Activated CD4-positive, alpha-beta T cell treated with anti-CD3 and anti-CD28 coated beads, Interleukin-2, amount 50 U/mL, for 48 hours (primary cell): ENCODE measurements at places on chromosomes 6 and 20.

DNA sequence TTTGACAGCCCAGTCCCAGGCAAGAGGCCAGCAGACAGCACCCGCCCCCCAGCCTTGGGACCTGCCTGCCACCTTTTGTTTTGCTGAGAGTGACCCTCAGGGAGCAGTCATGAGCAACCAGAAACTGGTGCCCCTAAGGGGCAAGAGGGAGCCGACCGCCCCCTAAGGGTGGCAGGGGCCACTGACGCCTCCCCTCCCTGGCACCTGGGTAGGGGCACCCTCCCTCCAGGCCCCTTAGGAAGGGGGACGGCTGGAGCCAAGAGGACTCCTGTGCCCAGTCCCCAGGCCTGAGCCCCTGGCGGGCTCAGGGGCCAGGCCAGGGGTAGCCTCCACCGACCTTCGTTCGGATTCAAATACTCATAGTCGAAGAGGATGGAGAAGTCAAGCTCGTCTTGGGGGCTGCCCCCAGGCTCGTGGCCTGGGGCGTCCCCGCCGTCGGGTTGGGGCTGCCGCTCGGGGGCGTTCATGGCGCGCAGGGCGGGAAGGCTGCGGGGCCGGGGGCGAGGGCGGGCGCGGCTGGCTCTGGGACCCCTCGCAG, 417 bp downstream of the NFATC2 start:
- peak; percentile 59 for DNase-seq

- DNase-seq = no peak
These were observed 597.1 kb downstream of the KIF16B start for GRCh38 chr20:15976047-15976736.

DNA sequence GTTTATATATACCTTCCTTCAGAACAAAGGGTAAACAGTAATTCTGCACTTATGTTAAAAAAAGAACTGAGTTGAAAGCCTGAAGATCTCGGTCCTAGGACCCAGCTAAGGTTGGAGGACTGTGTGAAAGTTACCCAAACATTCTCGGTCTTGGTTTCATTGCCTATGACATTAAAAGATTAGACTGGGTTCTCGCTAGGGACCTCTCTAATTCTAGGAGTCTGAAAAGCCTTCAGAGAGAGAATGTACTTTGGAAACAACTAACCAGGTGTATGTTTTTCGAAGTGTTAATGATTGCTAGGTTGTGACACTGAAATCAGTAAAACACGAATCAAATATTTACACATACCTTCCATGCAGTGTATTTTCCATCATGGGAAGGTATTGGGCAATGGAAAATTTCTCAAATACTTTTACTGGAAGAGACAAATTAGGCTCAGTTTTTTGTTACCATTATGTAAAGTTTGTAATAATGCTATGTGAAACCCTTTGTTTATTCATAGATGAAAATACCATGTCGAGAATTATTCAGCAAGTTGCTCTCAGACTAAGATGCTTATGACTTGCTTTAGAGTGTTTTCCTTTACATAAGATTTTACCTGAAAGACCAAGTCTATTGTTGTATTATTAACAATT, 113.7 kb upstream of the LOC128125822 start:
- no peak for DNase-seq

DNA sequence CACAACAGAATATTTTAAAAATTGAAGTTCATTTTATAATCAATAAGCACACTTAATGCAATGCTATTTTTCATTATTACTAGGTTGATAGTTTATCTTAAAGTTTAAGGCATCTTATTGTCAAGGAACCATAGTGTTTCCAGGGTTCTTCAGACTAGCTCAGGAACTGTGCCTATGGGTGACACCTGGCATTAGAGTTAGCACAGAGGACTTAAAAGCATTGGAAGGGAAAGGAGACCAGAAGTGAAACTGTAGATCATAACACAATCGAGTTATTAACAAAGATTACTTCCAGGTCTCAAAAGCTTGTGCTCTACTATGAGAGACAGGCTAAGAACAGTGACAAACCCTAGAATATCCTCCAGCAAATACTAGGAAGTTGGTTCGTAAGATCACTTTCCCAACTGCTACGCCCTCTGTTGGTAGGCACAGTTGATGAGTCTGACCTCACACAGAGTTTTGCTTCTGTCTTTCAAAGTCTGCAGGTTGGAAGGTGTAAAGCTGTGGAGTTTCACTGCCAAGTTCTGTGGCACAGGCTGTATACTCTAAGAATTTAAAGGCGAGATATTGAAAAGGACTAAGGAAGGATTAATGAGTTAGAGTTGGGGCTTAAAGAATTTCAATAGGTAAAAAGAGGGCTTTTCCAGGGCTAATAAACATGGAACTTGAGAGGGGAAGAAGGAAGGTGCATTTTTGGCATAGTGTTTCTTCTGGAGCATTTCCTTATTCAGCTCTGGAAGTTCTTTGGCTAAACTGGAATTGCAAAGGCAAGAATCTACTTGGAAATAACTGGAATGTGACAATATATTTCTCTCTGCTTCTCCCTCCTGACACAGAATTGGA, 531.3 kb upstream of the JAG1 start:
- DNase-seq = peak; percentile 2

- no peak for DNase-seq
These were observed 5.9 kb downstream of the WASF1 start for GRCh38 chr6:110173506-110174132.

GRCh38 chr6:107413966-107414645, 45.3 kb downstream of the PDSS2 start:
- DNase-seq = no peak

GRCh38 chr6:47633141-47633540, 65.2 kb upstream of the ADGRF4 start:
- no peak for DNase-seq

- no peak for DNase-seq
These were observed 824 bp upstream of the SCRT2 start for GRCh38 chr20:676315-676937.

DNA sequence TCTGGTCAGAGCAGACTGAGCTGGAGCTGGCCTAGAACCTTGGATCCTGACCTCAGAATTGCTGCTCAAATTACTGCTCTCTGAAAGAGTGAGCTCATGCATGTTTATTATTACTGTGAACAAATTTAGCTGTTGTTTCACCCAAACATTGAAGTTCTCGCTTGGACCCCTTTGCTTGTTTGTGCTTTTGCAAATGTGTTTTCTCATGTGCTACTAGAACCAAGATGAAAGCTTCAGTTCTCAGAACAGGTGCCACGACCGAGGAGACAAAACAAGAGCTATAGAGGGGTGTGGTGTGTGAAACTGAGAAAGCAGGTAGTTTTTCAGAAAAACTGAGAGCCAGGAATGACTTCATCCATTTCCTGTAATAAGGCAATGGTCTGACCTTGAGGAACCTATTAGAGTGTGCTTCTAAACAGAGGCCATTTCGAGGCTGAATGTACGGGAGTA, 50.0 kb upstream of the ESR1 start:
- no peak for DNase-seq

- no peak for DNase-seq
These were observed 74.7 kb downstream of the SLC23A2 start for GRCh38 chr20:4926531-4927156.

- no peak for DNase-seq
These were observed 75.4 kb downstream of the PERP start for GRCh38 chr6:138031850-138032249.

DNA sequence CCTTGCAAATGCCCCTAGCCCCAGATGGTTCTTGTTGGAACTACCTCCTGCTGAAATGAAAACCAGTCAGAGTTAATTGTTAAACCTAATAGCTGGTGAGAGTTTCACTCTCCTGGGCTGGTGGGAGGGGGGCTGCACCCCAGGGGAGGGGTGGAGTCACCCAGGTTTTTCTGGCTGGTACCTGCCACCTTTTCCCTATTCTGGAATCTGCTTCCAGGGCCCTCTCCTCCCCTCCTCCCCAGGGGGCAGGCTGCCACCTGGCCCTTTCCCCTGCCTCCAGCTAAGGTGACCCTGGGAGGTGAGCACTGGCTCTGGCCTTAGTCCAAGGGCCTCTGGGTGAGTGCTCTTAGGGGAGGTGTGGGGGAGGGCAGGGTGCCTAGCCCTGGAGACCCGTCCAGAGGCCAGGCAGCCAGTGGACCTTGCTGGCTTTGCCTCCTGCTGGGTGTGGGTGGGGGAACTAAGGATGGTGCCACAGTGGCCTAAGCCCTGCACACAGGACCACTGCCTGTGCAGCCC, 48.8 kb upstream of the EPB41L1 start:
- DNase-seq = no peak

DNA sequence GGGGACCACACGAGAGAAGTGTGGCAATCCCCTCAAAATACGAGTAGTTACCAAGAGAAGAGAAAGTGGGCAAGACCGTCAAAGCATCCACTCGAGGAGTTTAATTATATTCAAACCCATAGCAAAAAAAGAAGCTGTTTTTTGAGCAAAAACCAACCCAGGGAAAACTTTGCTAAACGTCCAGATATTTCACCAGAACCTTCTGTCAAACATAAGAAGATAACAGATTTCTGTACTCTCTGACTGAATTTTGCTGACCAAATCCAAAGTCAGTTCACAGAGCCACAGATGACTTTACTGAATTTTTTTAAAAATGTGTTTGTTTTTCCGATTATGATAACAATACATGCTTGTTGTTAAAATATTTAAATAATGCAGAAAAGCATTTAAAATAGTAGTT, 145.6 kb upstream of the PTPN1 start:
- DNase-seq = no peak

GRCh38 chr6:138011413-138011812, 95.8 kb downstream of the PERP start:
- no peak for DNase-seq

DNA sequence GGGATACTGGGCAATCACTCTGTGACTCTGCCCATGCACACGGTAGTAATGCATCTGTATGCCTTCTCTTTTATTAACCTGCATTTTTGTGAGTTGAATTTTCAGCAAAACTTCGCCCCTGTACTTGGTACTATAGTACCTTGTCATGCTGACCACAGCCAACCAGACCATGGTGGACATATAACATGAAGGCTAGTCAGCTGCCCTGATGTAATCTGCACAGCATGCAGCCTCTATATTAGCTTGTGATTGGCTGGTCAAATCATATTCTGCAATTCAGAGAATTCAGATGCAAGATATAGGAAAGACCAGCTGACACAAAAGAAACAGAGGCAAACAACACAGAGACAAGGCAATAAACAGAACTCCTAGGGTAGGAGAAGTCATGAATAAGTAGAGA, 200.9 kb upstream of the JARID2 start:
- DNase-seq = no peak

DNA sequence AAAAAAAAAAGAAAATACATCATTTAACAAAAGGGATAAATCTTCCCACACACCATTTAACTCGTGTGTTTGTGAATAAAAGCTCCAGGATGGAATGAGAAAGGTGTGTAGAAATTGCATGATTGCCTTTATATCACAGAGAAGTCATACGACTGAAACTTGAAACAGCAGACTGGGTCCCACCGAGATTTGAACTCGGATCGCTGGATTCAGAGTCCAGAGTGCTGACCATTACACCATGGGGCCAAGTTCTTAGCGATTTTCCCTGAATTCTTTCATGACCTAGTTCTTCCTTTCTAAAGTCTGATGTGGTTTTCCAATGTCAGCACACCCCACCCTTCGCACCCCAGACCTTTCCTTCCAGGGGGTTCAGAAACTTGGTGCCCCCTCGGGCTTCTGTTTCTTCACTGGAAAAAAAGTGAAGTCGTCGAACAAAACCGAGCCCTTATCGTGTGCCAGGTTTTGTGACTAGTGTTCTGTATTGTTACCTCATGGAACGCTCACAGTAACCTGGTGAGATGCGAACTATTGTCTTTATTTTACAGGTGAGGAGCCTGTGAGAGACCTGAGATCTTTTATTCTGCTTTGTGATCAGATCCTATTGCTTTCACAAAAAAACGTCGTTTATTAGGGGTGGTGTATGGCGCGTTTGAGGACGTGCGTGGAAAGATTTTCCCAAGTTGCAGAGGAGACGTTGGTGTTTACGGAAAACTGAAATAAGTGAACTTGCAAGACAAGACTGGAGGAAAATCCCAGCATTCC, 120.8 kb downstream of the OR2B2 start:
- DNase-seq = peak; percentile 58

GRCh38 chr20:63484651-63485403, 12.4 kb upstream of the KCNQ2 start:
- no peak for DNase-seq

DNA sequence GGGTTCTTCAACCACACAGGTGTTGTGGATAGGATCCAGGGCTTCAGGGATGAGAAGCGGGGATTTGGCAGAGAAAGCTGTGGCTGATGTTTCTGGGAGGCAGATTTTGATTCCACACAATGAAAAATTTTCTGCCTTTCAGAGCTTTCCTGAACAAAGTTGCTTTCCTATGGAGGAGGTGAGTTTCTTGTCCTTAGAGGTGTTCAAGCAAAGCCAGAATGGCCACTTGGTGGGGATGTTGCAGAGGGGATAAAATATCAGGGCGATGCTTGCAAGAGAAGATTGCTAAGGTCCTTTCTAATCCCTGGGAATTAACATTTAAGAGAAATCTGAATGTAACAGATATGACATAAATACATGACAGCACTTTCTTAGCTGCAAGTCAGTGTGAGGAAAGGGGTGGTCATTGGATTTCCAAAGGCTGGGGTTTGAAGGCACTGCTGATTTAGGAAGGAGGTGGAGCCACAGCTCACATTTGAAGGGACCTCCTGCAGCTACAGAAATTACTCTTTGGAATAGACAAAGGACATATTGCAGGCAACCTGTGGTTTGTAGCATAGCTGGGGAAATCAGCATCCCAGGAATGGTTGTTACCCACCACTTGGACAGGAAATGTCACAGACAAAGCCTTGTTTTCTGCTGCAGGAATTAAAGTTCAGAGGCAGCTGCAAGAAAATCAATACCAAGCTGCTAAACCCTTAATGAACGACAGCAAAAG, 271.1 kb upstream of the CHD6 start:
- DNase-seq = no peak

- no peak for DNase-seq
These were observed 82.5 kb upstream of the CTNNBL1 start for GRCh38 chr20:37611346-37611745.

DNA sequence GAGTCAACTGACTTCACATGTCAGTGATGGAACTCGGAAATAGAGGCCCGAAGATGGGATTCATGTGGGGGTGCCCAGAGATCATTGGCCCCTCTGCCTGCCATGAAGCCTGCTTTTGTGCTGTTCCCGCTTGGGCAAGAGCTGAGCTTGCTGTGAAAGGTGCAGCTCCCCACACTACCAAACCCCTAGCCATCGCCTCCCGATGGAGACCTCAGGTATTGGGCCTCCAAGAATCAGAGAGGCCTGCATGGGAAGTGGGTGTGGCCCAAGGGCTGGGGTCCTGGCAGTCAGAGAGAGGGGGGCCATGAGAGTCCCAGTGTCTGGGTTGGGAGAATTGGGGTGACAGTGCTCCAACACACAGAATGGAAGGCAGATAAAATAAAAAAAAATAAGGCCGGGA, 160.9 kb downstream of the SOD2 start:
- DNase-seq = no peak
